ENCODE measurements at places on chromosomes 2 and 18.
A peak's percentile ranks its signal among the peaks of the same experiment; 100 is the strongest.

DNA sequence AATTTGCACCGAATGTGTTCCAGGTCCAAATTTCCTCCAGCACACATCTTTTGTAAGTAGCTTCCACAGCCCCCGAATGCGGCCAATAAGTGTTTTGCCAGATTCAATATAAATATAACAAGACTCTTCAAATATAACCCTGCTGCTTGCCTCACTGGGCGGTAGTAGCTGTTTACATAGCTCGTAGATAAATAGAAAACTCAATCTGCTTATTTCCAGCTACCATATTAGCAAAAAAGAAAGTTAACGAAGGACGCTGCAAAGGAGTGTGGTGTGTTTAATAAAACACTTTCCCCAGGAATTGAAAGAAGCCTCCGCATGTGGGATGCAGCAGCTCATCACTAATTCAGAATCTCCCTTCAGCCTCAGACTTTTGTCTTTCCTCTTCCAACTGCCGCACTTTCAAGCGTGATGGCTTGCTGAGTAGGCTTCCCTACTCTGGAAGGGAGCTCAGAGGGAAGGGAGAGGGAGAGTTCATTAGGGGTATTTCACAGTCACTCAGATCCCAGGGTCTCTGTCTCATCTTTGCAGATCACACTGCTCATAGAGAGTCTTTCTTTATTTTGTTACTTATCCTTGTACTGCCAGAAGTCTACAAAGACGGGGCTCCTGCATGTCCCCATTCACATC is 367.0 kb downstream of the RND3 start:
- no peak for DNase-seq

- DNase-seq, result peak; percentile 44
Measured at GRCh38 chr2:80078290-80079036, 226.1 kb downstream of the LRRTM1 start.

DNA sequence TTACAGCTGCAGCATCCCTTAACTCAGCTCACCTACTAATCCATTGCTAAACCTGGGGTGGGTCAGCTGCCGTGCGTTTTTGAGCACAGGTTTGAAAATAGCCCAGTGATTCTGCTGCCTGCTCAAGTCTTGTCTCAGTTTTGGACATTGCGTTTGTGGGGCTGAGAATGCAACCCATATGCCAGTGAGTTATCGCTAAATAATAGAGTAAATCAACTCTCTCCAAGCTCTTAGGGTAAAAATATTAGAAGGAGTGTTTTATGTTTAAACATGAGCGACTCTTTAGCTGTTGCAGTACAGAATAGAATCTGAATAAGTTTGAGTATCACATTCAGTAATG is 2.1 kb downstream of the TSHZ1 start:
- no peak for DNase-seq

DNA sequence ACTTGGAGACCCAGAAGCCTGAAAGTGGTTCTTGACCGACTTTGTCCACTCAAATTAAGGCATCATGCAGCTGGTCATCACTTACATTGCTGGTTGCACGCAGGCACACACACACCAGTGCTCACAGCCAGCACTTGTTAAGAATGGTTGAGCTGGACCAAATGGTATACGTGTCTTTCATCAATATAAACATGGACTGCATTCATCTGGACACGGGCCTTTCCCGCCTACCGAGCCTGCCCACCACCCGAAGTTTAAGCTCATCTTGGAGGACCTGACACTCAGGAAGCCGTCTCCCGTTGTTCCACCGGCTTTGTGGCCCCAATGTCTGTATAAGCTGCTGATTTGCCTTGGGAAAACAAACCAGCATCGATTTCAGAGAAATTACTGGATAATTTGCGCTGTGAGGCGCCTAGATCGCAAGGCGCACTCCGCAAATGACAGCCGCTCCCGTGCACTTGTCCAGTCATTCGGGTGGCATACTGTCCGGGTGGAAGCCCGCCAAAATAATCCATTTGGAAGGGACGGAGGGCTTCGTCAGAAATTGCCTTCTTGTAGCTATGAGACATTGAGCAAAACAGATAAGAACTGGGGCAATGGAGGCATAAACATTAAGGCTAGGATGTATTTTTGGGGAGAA is 40.1 kb upstream of the AKAIN1 start:
- peak; percentile 13 for DNase-seq

- no peak for DNase-seq
Measured at GRCh38 chr2:99035920-99036319, 99.9 kb upstream of the CRACDL start.

GRCh38 chr2:230319211-230319862 is 7.7 kb upstream of the SP140L start:
- DNase-seq, result no peak
